Activated CD4-positive, alpha-beta T cell treated with anti-CD3 and anti-CD28 coated beads for 36 hours (primary cell): ENCODE measurements at places on chromosomes 2 and 18. TPM values are rescaled to one million over a fixed set of nuclear protein-coding genes. Genes with fewer than 3 reads are reported as not detected.

GRCh38 chr18:47248604-47249313, 2.7 kb downstream of the SKOR2 start:
- peaks cover 9% of the 10 kb centered on the region for H3K36me3 ChIP-seq
- peak overlapping the region; percentile 17 for H3K27ac ChIP-seq
- peak; percentile 11 for DNase-seq
- H3K4me3 ChIP-seq, result no peak overlapping the region
- H3K4me1 ChIP-seq, result peaks cover 14% of the 10 kb centered on the region

Gene FMNL2
- 3.0 TPM for total RNA-seq

GRCh38 chr2:190382851-190383250, 25.3 kb upstream of the MFSD6 start:
- DNase-seq, result peak; percentile 36
- no peak overlapping the region for H3K27ac ChIP-seq
- no peaks in the 10 kb centered on the region for H3K27me3 ChIP-seq
- no peaks in the 10 kb centered on the region for H3K4me1 ChIP-seq

DNA sequence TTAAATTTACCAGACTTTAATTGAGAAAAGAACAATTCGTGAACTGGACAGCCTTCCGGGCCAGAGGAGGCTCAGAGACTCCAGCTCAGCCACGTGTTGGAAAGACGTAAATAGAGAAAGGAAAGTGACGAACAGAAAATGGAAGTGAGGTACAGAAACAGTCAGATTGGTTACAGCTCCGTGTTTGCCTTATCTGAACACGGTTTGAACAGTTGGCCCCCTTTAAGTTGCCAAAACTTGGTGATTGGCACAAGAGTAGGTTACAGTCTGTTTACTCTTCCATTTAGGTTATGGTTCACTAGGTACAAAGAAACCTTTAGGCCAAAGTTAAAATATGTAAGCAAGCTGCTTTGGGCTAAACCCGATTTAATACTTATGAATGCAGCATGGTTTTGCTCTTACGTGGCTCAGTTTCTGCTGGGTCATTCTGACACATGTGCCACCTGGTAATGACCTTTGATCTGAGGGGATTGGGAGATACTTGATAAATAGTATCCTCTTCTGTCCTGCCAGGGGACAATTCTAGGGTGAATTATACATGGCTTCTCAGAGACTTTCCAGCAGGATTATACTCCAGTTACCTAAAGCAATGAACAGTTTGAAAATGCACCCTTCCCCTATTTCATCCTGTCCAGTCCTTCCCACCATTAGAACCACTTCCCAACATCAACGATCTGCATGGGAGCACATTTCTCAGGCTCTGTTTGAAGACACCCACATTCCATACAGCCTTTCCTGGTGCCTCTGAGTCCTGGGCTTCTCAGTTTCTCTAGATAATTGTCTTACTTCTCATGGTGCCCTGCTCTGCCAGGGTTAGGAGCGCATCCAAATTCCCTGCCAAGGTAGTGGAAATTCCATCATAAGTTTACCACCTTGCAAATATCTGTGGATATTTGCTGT, 65.1 kb upstream of the TGIF1 start:
- peaks cover 8% of the 10 kb centered on the region for H3K4me1 ChIP-seq
- H3K4me3 ChIP-seq, result no peak overlapping the region
- peaks cover 2% of the 10 kb centered on the region for H3K36me3 ChIP-seq
- H3K27ac ChIP-seq, result no peak overlapping the region
- no peak for DNase-seq
- H3K27me3 ChIP-seq, result peaks cover 6% of the 10 kb centered on the region

Gene TBC1D8
- 3.3 TPM for total RNA-seq

Gene NT5DC4
- not detected for total RNA-seq

- H3K27me3 ChIP-seq, result peaks cover 4% of the 10 kb centered on the region
- H3K4me1 ChIP-seq, result peaks cover 9% of the 10 kb centered on the region
- DNase-seq, result peak; percentile 39
- H3K27ac ChIP-seq, result no peak overlapping the region
- no peak overlapping the region for H3K4me3 ChIP-seq
These were observed 172.4 kb downstream of the FBXO15 start for GRCh38 chr18:73975266-73975665.

- no peaks in the 10 kb centered on the region for H3K4me1 ChIP-seq
- H3K4me3 ChIP-seq, result no peak overlapping the region
- H3K27ac ChIP-seq, result no peak overlapping the region
- DNase-seq, result no peak
- no peaks in the 10 kb centered on the region for H3K27me3 ChIP-seq
These were observed 43.9 kb downstream of the CROCC2 start for GRCh38 chr2:240949791-240950705.

DNA sequence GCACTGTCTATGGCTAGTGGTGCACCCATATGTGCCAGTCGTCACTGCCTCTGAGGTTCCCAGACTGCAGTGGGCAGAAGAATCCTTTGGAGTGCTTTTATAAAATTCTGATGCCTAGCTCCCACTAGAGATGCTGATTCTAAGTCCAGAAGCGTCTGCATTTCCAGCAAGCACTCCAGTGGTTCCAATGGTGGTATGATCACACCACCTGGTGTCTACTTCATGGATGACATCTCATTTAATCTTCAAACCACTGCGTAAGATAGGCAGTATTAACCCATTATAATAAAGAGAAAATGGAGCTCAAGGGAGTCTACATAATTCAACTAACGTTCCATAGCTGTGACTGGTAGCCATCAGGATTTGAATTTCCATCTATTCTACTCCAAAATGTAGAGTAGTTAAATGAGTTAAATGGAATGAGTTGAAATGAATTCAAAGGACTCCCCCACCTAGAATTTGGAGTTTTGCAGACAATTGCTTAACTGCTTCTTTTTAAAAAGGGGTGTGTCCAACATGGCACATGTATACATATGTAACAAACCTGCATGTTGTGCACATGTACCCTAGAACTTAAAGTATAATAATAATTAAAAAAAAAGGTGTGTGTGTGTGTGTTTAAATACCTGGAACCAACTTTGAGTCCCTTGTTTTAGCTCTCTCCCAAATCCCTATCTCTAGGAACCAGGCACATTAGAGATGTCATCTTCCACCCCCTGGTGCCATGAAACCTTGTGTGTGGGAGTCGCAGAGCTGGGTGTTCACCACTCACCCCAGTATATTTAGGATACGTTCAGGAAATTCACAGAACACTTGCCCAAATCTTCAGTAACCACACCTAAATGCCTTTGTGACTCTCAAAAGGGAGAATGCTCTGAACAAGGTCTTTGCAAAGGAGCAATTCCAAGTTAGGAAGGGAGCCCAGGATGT, 14.1 kb downstream of the LAMA3 start:
- DNase-seq, result peak; percentile 27
- no peaks in the 10 kb centered on the region for H3K4me1 ChIP-seq
- peaks cover 3% of the 10 kb centered on the region for H3K36me3 ChIP-seq
- H3K27me3 ChIP-seq, result peaks cover 8% of the 10 kb centered on the region
- no peak overlapping the region for H3K4me3 ChIP-seq
- H3K27ac ChIP-seq, result no peak overlapping the region

Gene ATP6V1B1
- total RNA-seq, result not detected

Gene DNAJC5G
- not detected for total RNA-seq

DNA sequence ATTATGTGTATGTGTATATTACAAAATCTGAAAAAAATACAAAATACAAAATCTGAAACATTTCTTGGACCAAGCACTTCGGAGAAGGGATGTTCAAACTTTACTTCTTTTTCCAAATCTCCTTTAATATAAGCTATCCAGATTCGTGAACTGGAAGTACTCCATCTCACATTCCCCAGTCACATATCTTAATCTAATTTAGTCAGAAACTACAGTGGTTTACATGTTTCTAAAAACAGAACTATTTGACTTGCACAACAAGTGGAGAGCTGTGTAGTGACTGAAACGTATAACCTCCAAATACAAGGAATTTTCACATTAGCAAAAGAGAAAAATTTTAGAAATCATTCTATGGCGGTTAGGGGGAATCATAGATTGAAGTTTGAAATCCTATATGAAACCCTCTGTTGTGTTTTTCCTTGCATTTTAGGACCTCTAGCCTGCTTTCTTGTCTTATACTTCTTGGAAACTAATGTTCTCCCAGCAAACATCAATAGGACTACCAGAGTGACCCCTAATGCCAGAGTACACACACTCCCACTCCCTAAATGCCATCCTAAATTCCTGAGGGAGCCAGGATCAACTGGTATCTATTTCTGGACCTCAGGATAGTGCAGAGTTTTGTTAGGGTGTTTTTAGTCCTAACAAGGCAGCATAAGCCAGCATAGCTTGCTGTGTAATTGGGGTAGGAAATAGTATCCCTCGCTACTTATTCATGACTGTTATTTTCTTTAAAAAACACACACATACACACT, 30.2 kb upstream of the ROCK1 start:
- H3K27ac ChIP-seq, result no peak overlapping the region
- H3K36me3 ChIP-seq, result no peaks in the 10 kb centered on the region
- H3K4me1 ChIP-seq, result no peaks in the 10 kb centered on the region
- no peaks in the 10 kb centered on the region for H3K27me3 ChIP-seq
- H3K4me3 ChIP-seq, result no peak overlapping the region
- DNase-seq, result no peak

DNA sequence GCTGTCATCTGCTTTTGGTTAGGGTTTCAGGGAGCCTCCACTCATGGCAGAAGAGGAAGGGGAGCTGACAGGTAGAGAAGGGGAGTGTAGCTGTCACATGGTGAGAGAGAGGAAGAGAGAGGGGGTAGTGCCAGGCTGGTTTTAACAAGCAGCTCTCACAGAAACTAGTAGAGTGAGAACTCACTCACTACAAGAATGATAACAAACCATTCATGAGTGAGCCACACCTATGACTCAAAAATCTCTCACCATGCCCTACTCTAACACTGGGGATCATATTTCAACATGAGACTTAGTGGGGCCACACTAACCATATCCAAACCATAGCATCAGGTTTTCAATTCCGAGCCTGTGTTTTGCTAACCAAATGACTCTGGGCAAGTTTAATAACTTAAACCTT, 274.9 kb upstream of the VWC2L start:
- H3K36me3 ChIP-seq, result no peaks in the 10 kb centered on the region
- H3K4me3 ChIP-seq, result no peak overlapping the region
- no peak for DNase-seq
- H3K4me1 ChIP-seq, result no peaks in the 10 kb centered on the region
- H3K27me3 ChIP-seq, result no peaks in the 10 kb centered on the region

DNA sequence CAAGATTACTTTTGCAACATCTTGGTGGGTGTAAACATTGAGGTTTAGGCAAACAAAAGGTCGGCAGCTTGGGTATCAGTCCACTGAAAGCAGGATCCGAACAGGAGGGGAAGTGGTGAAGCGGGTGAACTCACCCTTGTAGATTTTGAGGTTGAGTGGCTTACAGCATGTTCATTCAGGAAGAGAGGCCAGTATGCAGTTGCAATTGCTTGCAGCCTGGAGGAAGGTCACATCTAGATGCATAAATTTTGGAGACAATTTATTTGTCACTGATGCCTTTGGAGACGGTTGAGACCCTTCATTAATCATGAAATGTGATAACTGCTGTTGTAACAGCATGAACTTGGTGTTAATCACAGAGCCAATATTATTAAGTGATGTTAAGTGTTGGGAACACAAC, 131.1 kb downstream of the LTBP1 start:
- H3K27me3 ChIP-seq, result peaks cover 14% of the 10 kb centered on the region
- DNase-seq, result no peak
- H3K4me3 ChIP-seq, result no peak overlapping the region
- no peak overlapping the region for H3K27ac ChIP-seq
- H3K4me1 ChIP-seq, result no peaks in the 10 kb centered on the region
- H3K36me3 ChIP-seq, result no peaks in the 10 kb centered on the region

GRCh38 chr2:205957452-205958154, 128.4 kb downstream of the INO80D start:
- H3K27me3 ChIP-seq, result peaks cover 2% of the 10 kb centered on the region
- no peaks in the 10 kb centered on the region for H3K4me1 ChIP-seq
- no peak overlapping the region for H3K4me3 ChIP-seq
- H3K36me3 ChIP-seq, result no peaks in the 10 kb centered on the region
- DNase-seq, result no peak

Gene GPR39
- total RNA-seq, result not detected

DNA sequence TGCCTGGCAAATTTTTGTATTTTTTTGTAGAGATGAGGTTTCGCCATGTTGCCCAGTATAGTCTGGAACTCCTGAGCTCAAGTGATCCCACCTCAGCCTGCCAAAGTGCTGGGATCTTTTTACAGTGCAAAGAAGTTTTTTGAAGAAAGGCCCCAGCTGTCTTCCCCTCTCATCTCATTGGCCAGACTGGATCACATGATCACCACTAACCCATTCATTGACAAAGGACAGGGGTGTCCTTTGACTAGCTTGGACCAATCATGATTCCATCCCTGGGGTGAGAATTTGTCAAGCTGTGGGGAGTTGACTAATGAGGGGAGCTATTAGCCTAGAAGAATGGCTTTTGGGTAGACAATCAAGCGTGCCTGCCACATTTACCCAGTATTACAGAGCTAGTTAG, 232.9 kb upstream of the TANK start:
- no peak for DNase-seq
- H3K36me3 ChIP-seq, result no peaks in the 10 kb centered on the region
- H3K27me3 ChIP-seq, result peaks cover 4% of the 10 kb centered on the region
- no peak overlapping the region for H3K27ac ChIP-seq
- no peak overlapping the region for H3K4me3 ChIP-seq

- H3K36me3 ChIP-seq, result no peaks in the 10 kb centered on the region
- peaks cover 1% of the 10 kb centered on the region for H3K27me3 ChIP-seq
- H3K27ac ChIP-seq, result no peak overlapping the region
- no peak for DNase-seq
- H3K4me1 ChIP-seq, result peaks cover 12% of the 10 kb centered on the region
These were observed 68.3 kb downstream of the CRACDL start for GRCh38 chr2:98867539-98868309.

GRCh38 chr2:241033336-241033987, 35.0 kb downstream of the SNED1 start:
- peaks cover 7% of the 10 kb centered on the region for H3K4me1 ChIP-seq
- no peak overlapping the region for H3K4me3 ChIP-seq

Gene SERPINB2
- not detected for total RNA-seq

DNA sequence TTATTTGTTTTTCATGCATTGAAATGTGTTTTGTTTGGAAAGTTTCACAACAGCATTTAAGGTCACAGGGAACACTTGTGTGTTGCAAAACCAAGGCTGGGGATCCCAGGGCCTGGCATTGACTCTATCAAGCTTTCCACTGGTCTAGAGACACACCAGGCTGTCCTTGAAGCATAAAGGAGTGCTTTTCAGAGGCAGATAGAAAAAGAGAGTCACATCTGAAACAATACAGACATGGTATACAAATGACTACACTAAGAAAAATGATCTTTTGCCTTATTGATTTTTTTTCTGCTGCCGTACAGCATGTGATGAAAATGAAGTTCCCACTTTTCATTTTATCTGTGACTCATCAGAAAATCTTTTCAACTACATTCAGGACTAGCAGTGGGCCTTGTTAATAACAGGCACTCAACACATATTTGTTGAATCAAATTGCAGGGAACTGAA, 61.9 kb upstream of the ZCCHC2 start:
- H3K27me3 ChIP-seq, result peaks cover 2% of the 10 kb centered on the region
- DNase-seq, result no peak
- no peaks in the 10 kb centered on the region for H3K4me1 ChIP-seq
- no peak overlapping the region for H3K27ac ChIP-seq
- no peak overlapping the region for H3K4me3 ChIP-seq
